GM18507 (cell line): ENCODE measurements at places on chromosomes 2 and 18.

- DNase-seq, result no peak
Observed at GRCh38 chr2:72150861-72151356, 3.2 kb upstream of the CYP26B1 start.

GRCh38 chr18:4211111-4211837, 243.8 kb downstream of the DLGAP1 start:
- DNase-seq, result no peak

- no peak for DNase-seq
Observed at GRCh38 chr2:196293751-196294515, 122.6 kb upstream of the STK17B start.

DNA sequence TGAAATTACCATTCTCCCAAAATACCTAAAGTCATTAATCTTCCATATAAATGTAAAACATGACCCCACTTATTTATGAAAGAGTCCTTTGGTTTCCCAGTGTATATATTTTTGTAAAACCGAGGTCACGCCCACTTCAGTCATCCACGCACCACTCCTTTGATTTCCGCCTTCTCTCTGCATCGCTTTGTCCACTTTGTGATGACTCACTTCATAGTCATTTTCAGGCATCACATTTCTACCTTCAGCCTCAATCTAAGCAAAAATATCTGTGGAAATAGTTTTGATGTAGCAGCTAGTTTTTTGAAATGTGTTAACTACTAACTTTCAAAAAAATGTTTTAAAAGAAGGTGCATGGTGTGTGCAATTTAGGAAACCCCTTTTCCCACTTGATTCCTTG, 793.5 kb upstream of the SOX11 start:
- no peak for DNase-seq

- DNase-seq, result no peak
Observed at GRCh38 chr2:177585234-177585863, 192.8 kb downstream of the AGPS start.
